NCI-H2081 treated with DMSO at 0.1 percent for 48 hours (cell line): ENCODE measurements at places on chromosomes 3 and 15.

GRCh38 chr3:158768881-158769543, 32.8 kb upstream of the MFSD1 start:
- no peak for DNase-seq

GRCh38 chr3:152461460-152461859, 192.7 kb downstream of the MBNL1 start:
- DNase-seq, result no peak

- DNase-seq, result no peak
These were observed 42.4 kb upstream of the CMTM8 start for GRCh38 chr3:32195995-32196540.

GRCh38 chr3:42666022-42666421, 12.5 kb downstream of the ZBTB47 start:
- DNase-seq, result no peak

GRCh38 chr15:92142242-92143232, 251.1 kb upstream of the ST8SIA2 start:
- DNase-seq, result no peak

DNA sequence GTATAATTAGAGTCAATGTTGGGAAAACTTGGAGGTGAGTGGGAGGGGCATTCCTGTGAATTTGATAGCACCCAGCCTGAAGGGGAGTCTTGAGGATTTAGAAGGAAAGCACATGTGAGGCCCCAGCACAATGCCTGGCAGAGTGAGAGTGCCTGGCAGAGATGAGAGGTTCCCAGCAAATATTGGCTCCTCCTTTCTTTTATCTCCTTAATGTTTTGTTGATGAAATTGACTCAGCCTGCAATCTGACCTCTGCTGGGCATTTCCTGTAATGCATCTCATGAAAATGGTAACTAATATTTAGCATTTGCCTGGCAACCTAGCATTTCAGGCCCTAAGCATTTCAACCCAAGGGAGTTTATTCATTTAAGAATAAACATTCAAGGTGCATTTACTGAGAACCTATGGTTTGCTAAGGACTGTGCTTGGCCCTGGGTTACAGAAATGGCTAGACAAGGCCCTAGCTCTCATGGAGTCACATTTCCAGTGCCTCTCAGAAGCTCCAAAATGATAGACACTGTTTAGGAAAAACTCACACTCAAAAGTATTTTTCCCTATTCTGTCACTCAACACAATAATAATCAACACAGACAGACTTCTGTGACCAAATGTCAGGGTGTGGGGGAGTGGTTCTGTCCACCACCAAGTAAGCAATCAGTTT, 19.0 kb downstream of the PDHB start:
- DNase-seq, result no peak

DNA sequence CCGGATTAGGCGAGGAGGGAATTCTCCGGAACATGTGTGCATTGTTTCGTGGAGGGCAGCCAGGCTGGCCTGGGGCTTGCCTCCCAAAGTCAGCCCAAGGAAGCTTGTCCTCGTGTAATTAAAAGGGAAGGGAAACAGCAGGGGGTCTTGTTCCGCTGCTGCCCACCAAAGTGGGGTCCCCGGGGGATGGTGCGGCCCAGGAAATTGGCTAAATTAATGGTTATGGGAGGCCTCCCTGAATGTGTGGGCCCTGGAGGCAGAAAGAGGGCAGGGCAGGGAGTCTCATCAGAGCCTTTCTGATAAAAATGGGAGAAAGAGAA, 118.1 kb downstream of the OPA1 start:
- DNase-seq, result no peak

- no peak for DNase-seq
These were observed 37.5 kb upstream of the IQSEC1 start for GRCh38 chr3:13110678-13111116.

DNA sequence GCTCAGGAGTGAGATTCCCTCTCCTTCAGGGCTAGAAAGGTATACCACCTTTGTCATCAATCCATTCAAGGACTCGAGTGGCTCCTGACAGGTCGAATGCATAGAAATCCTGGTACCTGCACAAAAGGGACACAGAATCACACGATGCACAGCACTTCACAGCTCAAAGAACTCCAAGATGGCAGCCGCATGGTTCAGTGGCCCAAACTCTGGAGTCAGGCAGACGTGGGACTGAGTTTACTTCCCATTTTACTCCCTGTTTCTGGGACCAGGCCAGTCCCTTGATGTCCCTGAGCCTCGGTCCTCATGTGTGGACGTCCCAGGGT, 536 bp downstream of the WDR73 start:
- DNase-seq, result no peak

GRCh38 chr15:38720893-38721567, 156.4 kb upstream of the RASGRP1 start:
- DNase-seq, result no peak

DNA sequence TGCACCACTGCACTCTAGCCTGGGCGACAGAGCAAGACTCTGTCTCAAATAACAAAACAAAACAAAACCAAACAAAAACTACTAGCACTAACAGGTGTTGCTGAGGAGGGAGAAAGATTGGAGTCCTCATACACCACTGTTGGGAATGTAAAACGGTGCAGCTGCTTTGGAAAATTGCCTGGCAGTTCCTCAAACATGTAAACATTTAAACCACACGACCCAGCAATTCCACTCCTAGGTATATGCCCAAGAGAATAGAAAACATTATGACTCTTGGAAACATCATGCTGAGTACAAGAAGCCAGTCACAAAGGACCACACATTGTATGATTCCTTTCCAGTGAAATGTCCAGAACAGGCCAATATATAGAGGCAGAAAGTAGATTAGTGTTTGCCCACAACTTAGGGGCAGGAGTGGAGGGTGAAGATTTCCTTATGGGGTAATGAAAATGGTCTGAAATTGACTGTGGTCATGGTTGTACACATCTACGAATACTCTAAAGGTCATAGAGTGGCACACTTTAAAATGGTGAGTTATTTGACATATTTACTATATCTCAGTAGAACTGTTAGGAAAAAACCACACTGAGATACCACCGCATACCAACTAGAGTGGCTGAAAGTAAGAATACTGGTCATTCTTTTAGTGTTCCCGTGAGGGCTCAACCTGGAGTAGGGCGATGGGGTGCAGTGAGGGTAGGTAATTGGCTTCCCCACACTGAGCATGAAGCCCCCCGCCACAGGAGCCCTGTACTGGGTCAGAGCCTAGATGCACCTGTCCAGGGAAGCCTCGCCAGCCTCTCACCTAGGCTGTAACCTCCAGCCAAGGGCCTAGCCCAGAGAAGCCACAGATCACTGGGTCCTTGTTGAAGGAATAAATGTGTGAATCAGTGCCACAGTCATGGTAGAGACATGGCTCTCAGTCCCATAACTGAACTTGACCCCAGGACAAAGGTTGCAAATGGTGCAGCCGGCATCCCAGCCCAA, 131.1 kb downstream of the NUP210 start:
- DNase-seq, result no peak

- no peak for DNase-seq
These were observed 160.4 kb upstream of the CGNL1 start for GRCh38 chr15:57215881-57216280.

DNA sequence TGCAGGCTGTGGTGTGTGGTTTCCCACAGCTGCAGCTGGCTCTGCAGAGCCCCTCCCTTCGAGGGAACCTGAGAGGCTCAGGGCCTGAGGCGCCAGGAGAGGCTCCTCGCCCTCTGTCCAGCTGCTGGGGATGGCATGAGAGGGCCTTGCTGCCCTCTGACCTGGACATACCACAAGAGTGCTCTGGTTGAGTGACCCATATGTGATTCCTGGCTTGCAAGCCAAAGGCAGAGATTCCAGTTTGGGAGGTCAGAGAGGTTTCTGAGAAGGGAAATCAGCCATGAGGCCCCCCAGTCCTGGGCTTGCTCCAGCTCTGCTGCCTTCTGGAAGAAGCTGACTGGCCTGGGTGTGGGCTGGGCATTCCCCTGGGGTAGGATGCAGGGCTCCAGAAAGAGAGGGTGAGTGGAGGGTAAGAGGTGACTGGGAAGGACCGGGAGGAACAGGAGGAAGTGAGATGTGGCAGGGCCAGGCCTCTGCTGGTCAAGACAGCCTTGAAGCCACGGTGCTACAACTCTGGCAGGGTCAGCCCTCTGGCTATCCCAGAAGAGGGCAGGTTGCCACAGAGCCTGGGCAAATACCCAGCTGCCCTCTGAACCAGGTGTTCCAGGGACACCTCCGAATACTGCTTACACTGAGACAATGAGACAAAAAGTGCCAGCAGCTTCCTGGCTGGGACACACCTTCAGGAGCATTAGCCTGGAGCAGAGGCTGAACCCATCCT, 16.0 kb upstream of the SRP14 start:
- no peak for DNase-seq

GRCh38 chr3:55592572-55592971, 105.5 kb upstream of the WNT5A start:
- no peak for DNase-seq

DNA sequence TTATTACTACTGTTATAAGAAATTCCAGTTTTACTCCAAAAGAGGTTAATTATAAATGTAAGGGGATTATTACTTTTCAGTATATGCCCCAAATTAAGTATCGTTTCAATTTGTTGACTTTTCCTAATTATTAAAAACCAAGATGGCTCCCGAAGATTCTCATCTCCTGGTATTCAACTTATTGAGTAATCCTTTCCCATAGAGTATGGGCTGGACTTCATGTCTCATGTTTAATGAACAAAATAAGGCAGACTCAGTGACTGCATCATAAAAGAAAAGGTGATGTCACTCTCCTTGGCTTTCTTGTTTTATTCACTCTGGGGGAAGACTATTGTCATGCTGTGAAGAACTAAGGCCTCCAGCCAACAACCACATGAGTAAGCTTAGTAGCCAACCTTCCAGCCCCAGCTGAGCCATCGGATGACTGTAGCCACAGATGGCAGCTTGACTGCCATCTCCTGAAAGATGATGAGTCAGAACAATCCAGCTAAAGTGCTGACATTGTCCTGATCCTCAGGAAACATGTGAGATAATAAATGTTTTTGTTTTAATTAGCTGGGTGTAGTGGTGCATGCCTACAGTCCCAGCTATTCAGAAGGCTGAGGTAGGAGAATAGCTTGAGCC, 17.3 kb downstream of the IGF2BP2 start:
- no peak for DNase-seq

DNA sequence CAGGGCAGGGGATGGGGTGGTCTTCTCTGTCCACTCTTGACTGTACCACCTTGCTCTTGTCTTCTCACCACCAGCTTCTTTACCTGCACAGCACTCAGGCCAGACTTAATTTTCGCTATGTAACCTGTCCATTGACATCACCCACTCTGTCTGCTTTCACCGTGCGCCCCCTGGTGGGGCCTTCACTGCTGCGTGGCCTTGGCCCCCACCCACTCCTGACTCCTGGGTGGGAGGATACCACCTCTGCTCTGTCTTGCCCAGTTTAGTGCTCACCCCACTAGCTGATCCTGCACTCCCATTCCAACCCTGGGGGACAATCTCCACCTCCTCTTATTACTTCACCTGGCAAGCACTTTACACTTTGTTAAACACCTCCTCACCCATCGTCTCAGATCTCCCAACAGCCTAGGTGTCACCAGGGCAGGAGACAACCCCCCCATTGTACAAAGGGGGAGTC, 17.7 kb downstream of the PTH1R start:
- no peak for DNase-seq

DNA sequence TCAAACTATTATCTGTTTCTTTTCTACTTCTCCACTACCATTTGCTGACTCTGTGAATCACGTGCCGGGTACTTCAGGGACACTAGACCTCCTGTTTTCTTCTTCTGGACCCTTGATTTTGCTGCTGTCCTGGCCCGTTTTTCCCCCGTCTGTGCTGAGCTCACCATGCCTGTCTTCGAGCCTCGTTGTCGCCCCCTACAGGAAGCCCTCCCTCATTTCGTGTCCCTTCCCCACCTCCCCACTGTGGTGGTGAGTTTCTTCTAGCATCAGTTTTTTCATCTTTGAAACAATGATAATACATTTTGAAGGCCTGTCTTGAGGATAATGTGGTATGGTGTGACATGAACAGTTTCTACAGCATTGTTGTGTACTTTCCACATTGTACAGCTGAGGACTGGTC, 12.8 kb downstream of the GABRG3 start:
- no peak for DNase-seq

DNA sequence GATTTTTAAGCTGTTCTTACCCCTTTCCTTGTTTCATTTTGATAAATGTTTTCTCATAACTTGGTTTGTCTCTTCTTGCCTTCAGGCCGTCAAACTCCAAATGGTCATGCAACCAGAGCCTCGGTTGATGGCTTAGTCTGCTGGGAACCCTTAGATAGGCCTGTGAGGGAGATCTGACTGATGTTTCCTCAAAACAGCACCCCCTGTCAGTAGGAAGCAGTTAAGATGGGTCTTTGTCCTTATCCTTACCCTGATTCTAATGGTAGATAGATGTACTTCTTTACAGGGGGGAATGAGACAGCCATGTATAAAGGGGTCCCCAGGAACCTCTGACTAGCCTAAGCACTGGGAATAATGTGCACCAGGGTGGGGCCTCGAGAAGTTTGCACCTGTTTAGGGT, 16.3 kb upstream of the OR5H1 start:
- no peak for DNase-seq

- no peak for DNase-seq
These were observed 300.0 kb downstream of the IGSF11 start for GRCh38 chr3:118734664-118735063.

GRCh38 chr3:120559242-120560061, 36.7 kb upstream of the NDUFB4 start:
- DNase-seq, result no peak

DNA sequence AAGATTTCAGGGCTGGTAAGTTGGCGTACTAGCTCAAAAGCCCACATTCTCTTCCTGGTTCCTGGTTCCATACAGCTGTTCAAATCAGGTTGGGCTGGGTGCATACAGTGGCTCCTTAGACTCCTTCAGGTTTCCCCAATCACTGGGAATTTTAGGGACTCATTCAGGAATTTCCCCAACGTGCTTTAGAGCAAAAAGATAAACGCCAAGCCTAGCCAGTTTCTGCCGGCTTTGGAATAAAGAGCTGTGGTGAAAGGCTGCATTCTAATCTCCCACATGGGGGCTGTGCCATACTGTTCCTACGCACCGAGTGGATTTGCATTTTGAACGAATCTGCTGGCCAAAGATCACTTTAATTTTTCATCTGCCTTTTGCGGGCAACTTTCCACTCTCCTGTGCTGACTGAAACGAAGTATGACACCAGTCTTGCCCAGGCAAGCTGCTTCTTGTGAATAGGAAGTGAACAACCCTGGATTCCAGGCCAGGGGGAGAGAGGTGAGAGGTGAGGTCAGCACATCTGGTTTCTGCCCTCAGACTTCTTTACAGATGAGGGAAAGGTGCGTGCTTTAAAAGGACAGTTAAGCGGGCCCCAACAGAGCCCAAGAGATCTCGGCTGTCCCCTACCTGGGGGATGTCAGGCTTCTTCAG, 184.2 kb upstream of the PDZRN3 start:
- DNase-seq, result no peak

- no peak for DNase-seq
These were observed 6.0 kb downstream of the ADAMTS9 start for GRCh38 chr3:64681827-64682226.

DNA sequence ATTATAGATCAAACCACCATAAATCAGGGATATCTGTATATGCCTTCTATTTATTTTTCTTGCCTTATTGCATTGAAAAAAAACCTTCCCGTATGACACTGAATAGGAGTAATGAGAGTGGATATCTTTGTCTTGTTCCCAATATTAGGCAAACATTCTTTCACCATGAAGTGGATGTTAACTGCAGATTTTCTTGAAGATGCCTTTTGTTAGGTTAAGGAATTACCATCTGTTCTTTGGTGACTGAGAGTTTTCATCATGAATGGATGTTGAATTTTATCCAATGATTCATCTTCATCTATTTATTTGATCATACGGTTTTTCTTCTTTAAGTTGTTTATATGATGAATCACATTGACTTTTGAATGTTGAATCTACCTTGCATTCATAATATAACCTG, 47.1 kb upstream of the MECOM start:
- DNase-seq, result no peak
